Ureter (tissue), 1 donor: ENCODE measurements at places on chromosomes 6 and 20.

- no peak for DNase-seq
Observed at GRCh38 chr6:1346558-1347091, 34.7 kb downstream of the FOXQ1 start.

- no peak for DNase-seq
Observed at GRCh38 chr6:107304421-107305025, 154.8 kb downstream of the PDSS2 start.

GRCh38 chr6:25793970-25794369 lies 37.9 kb downstream of the SLC17A1 start:
- no peak for DNase-seq

DNA sequence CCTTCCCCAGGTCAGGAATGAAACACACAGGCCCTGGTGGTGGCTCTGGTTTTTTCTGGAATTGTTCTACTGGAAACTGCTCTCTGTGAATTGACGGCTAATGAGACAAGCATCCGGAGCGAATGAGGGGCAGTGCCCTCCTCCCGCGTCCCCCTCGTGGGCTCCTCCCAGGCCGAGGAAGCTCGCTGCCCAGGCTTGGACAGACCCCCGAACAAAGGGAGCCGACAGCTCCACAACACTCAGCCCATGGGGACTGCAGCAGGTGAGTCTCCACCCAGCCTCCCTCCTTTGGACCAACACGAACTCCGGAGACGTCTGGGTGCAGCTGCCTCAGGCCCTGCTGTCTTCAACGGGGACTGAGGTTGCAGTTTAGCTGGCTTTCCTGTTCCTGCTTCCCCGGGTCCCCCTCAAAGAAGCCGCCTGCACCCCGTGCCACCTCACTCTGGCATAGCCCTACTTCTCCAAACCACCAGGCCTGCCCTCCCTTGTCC lies 31.3 kb upstream of the AFDN start:
- DNase-seq: no peak
